ENCODE measurements at places on chromosomes 13 and 19.
A peak's percentile ranks its signal among the peaks of the same experiment; 100 is the strongest.

GRCh38 chr19:6717441-6717971 lies 2.9 kb downstream of the C3 start:
- DNase-seq, result no peak

DNA sequence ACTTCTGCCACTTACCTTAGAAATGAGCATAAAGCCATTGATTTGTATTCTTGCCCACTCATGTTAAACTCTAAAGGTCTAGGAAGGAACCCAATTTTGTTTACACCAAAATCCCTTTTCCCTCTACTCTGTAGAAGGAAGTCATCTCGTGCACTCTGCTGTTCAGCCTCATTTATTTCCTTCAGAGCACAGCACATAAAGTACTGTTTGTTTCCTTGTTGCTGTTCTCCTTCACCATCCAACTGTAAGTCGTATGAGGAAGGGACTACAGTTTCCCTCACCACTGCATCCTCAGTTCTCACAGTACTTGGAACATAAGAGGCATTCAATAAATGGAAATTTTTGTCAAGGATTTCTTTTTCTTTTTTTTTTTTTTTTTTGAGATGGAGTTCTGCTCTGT lies 24.6 kb downstream of the CDADC1 start:
- DNase-seq, result no peak

- DNase-seq, result no peak
Observed at GRCh38 chr19:3550947-3551791, 6.2 kb downstream of the MFSD12 start.

DNA sequence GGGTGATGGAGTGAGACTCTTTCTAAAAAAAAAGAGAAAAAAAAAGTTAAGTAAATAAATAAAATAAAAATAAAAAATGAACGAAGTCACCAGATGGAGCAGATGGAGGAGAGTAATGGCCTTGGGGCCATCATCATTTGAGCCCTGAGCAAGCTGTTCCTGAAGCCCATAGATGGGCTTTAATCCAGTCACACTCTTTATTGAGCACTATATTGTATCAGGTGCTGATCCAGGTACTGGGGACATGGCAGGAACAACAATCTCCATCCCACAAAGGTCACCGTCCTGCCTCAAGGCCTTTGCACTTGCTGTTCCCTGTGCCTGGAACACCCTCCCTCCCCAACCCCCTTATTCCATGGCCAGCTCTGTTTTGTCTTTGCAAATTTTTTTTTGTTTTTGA lies 3.9 kb upstream of the ADAMTS10 start:
- DNase-seq, result no peak

GRCh38 chr13:100537486-100537885 lies 51.1 kb downstream of the GGACT start:
- DNase-seq, result no peak

- DNase-seq, result peak; percentile 83
Observed at GRCh38 chr19:57527136-57527881, at the start of gene ZNF549. ZNF549 (plus strand) TSS chr19:57527356; CDS start chr19:57527574, 218 bp downstream.

- DNase-seq, result no peak
Observed at GRCh38 chr19:8641908-8642547, 11.6 kb downstream of the NFILZ start.

DNA sequence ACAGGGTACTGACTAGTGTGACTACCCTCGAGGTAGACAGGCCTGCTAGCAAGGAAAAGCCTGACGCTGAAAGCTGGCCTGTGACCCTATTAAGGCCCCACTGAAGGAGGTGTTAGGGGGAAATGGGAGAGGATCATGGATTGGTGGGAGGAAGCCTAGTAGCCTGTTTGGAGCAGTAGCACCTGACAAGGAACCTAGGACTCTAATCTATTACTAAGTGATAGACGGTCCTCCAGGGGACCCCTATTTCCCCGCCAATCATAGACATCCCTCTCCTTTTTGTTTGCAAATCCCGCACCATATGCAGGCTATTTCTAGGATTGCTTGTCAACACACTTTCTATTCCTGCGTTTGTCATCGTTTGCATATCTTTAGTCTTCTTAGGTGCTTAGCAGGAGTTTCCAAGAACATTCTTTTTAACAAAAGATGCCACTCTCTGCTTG lies 1338.8 kb upstream of the MIR17HG start:
- no peak for DNase-seq

DNA sequence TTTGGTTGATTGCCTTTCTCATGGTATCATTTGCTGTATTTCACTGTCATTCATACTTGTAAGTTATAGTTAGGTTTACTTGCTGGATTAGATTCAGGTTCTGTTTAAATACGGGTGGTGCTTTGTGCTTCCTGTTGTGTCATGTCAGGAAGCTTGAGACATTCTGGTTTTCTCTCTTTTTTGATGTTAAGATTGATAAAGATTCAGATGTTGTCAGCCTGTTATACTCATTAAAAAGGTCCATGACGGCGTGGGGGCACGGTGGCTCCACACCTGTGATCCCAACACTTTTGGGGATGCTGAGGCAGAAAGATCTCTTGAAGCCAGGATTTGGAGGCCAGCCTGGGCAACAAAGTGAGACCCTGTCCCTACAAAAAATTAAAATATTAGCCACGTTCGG lies 45.7 kb downstream of the NAA16 start:
- no peak for DNase-seq

GRCh38 chr13:97413694-97414093 lies 20.3 kb upstream of the RAP2A start:
- DNase-seq, result no peak

DNA sequence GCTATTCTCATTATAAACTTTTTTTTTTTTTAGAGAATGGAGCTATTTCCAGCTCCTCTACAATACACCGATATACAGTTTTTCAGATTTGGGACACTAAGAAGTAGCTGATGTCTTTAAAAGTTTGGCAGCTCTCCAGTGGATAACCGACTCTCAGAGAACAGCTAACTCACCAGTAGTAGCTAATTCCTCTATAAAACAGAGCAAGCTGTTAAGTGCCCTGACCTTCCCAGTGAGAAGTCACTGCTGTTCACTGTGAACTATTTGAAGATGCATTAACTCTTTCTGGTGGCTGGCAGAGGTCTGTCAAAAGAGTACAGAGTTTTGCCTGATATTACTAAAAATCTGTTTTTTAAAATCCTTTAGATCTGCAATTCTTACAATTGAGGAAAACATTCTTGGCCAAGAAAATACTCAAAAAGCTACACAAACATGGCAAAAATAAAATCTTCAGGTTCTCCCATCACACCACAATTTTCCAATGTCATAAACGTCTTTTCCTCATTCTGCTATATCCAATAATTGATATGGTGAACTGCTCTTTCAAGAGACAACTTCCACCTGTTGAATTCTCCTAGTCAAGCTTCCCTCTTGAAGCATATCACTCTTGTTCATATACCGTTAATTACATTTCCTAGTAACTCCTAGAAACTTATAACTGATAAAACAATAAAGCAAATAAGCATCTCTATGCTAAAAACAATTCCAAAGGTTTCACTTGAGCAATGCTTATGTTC lies 44.2 kb downstream of the TBC1D4 start:
- DNase-seq, result no peak

DNA sequence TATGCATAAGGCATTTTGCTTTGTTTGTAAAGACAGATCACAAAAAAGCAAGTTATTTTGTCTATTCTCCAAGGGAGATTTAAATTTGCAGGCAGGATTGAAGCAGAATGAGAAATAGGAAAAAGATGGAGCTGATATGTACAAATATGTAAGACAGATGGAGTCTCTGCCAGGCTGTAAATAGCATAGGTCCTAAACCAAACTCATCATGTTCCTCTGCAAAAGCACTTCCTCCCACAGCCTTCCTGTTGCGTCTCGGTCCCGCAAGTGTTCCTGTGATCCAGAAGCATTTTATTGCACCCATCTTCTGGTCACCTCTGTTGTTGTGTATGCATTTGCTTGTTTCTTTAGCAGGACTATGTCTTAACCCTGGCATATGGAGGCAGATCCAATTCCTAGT lies 95.7 kb upstream of the CLDN10 start:
- DNase-seq, result no peak

DNA sequence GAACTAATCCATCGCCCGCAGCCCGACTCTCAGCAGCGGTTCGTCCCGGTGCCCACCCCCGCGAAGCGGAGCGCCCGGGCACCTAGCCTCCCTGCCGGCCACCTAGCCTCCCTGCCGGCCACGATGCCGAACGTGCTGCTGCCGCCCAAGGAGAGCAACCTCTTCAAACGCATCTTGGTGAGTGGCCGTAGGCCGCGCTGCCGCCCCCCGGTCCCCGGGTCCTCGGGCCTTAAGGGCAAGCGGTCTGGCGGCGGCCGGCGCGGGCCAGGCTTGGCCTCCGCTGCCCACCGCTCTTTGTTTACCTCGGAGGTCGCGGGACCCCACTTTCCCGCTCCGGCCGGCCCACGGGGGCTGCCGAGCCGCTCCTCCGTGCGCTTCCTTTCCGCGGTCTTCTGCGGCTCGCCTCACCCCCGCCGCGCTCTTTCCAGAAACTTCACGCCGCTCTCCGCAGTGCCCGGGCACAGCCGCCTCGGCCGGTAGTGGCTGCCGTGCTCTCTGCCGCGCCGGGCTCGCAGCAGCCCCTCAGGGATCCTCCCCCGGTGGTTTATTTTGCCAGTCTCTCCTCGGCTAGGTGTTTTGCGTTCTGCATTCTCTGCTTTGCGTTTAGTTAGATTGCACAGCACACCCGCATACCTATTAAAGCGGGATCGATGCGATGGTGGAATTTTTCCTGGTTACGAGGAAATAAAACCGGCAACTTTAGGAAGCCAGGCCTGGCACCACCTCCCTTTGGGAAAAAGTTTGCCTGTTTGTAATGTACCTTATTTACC lies 524 bp downstream of the NAA16 start:
- DNase-seq, result peak; percentile 48

GRCh38 chr19:41535029-41535622 lies 40.8 kb upstream of the CEACAM21 start:
- no peak for DNase-seq

DNA sequence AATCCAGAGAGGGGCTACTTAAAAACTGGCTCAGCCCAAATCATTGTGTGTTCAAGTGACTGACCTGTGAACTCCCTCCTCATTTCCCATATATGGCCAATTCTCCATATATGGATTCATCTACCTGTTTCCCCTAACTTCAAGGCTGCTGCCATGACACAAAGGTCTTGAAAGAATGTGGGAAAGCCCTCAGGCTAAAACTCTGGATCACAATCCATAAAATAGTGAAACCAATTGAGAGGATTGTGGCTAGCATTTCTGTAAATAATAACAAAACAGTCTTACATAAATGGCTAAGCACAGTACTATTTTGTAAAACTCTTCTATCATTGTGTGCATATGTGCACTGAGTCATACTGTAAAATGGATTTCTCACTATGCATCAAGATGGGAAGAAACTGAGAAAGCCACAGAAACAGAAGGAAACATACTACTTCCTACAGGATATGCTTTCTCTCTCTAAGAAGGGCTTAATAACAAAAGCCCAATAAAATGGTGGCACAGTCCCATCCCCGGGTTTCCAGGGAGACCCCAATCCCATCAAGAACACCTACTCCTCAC lies 80.5 kb downstream of the FOXO1 start:
- DNase-seq, result no peak

- no peak for DNase-seq
Observed at GRCh38 chr13:74633734-74634133, 499.5 kb upstream of the KLF12 start.

- DNase-seq, result no peak
Observed at GRCh38 chr19:48181505-48181904, 11.0 kb downstream of the ZSWIM9 start.

DNA sequence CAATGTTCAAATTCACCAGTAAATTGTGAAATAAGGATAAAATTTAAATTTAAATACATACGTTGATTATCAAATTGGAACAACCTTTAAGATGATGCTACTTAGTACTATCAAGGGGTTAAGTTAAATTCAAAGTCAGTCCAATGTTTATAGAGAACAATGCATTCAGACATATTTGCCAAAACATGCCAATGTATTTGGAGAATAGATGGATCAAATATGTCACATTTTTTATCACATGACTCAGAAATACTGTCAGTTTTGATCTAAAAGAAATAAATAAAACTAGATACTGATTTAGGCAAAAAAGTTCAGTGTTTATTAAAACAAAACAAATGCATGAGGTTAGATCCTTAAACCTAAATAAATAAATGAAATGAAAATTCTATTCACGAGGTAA lies 281.2 kb downstream of the SLITRK5 start:
- no peak for DNase-seq

DNA sequence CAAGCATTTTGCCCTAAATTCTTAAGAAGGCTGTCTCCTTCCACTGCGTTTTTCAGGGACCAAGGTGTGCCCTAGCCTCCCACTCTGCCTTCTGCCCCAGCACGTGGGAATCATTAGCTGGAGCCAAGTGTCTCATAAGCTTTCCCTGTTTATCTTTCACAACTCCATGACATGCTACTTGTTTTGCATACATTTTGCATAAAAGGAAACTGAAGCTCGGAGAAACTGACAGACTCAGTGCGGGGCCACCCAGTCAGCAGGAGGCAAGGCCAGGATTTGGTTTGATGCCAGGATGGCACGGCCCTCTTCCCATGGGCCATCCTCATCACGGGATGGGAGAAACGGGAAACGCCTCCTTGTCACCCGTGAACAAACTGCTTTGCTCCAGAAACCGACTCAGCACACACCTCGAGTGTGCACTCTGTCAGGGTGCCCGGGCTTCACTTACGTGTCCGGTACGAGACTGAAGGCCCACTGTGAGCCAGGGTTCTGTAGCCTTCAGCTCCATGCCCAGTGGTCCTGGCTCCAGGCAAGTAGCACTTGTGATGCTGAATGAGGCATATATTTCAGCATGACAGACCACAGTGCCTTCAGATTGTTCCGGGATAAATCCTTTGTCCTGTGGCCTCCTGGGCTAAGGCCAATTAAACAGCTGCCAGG lies 9.6 kb downstream of the CEBPA start:
- DNase-seq, result no peak

DNA sequence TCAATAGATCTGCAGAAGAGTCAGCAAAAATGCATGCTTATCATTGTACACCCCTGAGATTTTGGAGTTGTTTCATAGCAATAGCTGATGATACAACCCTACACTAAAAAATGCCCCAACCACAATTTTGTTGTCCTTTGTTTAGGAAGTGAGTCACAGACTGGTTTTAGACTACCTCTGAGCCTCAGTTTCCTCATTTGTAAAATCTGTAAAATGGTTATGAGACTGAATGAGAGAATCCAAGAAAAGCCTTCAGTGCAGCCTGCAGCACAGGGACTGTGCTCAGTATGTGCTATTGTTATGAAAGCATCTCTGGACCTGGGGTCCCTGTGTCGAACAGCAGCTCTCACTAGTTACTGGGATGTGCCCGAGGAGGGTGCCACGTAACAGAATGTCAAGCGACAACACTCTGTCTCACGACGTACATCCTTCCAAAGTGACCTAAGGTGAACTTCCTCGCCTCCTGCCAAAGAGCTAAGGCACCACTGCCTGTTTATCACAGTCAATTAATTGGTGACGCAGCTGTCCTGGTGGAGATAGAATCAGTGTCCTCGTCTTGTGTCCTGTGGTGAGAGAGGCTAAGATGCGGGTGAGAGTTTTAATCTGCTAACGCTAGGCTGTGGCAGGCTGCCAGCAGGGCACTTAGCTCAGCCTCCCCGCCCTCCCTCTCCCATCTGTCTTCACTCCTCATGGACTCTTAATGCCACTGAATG lies 18.1 kb downstream of the DHRS12 start:
- no peak for DNase-seq

- no peak for DNase-seq
Observed at GRCh38 chr13:113963376-113963775, 10.5 kb downstream of the C13orf46 start.

- DNase-seq, result no peak
Observed at GRCh38 chr13:33545492-33545891, 259.9 kb upstream of the STARD13 start.
